T-helper 17 cell (primary cell): ENCODE measurements at places on chromosomes 11 and 22.

GRCh38 chr22:48686694-48687302 lies 1140.9 kb downstream of the BRD1 start:
- no peak for DNase-seq

DNA sequence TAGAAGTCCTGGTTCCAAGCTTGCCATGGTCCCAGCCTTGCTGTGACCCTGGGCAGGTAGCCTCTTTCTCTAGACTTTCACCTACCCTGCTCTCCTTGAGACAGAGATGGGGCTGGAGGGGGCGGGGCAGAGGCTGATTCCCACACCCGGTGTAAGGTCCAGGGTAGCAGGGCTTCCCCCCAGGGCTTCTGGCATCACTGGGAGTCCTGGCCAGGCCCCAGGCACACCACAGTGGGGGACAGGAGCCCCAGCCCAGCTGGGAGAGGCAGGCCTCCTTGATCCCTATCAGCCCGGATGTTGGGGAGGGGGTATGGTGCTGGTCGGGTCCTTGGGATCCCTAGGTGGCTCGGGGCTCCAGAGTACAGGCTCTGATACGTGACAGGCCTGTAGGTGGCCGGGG lies 1.7 kb upstream of the NUDT8 start:
- DNase-seq, result no peak

- no peak for DNase-seq
These were observed 17.9 kb downstream of the C1QTNF6 start for GRCh38 chr22:37169947-37170688.

DNA sequence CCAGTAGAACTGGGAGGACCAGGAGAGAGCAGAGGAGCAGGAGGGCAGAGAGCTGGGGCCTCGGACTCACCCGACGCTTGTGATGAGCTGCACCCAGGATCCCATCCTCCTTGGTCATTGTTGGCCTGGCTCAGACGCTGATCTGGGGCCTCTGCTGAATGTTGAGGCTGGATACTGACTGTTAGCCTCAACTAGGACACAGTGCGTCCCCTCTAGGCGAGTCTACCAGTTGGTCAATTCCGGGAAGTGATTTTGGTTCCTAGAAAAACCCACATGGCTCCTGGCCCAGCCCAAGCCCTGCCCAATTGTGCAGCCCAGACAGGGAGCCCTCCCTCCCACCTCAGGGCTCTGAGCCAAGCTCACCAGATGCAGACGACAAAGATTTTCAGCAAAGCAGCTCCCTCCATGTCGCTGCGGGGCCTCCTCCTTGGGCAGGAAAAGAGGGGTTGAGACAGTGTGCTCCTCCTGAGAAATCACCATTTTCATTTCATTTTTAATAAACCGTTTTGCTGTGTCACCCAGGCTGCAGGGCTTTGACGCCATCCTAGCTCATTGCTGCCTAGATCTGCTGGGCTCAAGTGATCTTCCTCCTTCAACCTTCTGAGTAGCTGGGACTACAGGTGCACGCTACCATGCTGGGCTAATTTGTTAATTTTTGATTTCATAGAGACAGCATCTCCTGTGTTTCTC lies at the start of gene APOL4:
APOL4 (minus strand) TSS at position 180 of the 690 bp plus-strand sequence; CDS start at position 105, 75 bp downstream.
- no peak for DNase-seq

GRCh38 chr11:82610671-82611070 lies 123.0 kb downstream of the FAM181B start:
- DNase-seq, result no peak

DNA sequence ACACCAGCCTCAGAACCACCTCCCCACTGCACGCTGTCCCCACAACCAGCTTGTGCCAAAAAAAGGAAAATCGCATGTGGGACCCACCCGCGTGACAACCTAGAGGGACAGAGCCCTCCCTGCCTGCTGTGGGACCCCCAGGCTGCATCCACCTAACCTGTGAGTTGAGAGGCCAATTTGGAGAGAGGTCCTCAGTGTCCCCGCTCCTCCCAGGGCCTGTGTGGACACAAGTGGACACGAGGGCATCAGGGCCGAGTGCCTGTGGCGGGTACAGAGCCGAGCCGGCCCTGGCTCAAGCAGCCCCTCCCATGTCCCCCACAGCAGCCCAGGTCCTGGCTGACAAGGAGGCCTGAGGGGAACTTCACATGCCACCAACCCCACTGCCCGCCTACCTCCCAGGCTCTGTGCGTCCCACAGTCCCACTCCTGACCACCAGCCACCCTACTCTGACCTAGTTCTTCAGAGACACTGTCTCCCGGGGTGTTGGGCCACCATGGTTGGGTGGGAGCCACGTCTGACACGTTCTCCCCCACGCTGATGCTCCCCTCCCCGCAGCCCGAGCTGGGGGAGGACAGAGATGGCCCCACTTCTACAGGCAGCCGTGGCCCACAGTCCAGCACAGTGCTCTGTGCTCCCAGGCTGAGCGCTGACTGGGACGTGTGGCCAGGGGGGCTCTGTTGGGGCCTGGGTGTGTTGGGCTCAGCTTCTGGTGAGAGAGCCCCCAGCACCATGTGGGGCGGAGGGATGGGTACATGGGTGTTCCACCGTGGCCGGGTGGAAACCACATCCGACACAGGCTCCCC lies 19.2 kb downstream of the SELENOO start:
- no peak for DNase-seq

DNA sequence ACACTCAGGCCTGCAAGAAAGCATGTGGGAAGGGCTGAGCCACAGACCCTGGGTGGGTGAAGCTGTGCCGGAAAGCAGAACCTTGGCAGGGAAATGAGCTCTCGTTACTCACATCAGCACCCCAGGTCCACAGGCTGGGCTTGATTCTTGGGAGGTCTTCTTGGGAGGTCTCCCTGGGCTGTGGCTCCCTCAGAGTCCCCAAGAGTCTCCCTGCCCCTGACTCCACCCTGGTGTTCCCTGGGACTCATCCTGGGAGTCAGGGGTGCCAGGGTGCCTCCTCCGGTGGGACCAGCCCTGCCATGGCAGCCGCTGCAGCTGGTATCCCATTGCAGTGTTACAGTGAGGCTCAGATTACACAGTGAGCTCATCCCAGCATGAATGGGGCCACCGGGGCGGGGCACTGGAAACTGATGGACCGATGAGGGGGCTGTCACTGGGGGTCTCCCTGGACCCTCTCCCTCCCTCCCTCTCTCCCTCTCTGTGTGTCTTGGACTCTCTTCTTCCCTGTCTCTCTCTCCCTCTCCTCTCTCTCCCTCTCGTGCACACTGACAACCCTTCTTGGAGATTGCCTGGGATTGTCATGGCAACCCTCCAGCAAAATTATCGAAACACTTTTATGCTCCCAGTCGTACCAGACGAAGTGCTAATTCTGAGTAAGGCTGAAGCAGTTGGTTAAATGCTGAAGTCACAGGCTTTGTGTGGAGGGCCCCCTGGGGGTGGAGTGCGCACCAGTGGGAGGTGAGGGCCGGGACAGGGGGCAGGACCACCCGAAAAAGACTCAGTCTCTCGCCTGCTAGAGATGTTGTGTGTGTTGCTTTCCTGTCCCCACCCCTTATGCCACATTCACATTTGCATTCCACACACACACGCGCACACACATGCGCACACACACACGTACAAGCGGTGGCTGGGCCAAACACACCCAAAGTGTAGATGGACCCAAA lies 8.6 kb upstream of the C11orf96 start:
- no peak for DNase-seq

GRCh38 chr22:42683578-42684283 lies 34.5 kb upstream of the CYB5R3 start:
- no peak for DNase-seq

DNA sequence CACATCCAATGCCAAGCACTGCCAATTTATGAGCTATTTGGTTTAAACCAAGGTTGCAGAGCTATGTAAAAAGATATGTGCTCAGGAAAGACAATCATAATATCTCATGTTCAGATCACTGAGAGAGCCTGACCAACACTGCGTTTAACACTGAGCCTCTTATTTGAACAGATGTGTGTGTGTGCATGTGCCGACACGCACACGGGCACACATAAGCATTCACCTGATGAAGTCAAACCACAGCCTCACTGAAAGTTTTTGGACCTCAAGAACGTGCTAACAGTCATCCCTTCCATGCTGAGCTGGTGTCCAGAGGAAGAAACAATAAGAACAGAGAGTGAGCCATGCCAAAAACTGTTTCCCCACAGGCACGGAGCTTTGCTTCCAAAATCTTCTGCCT lies 23.4 kb downstream of the HPS4 start:
- DNase-seq, result no peak

GRCh38 chr11:14342906-14343305 lies 16.1 kb downstream of the RRAS2 start:
- DNase-seq, result no peak

DNA sequence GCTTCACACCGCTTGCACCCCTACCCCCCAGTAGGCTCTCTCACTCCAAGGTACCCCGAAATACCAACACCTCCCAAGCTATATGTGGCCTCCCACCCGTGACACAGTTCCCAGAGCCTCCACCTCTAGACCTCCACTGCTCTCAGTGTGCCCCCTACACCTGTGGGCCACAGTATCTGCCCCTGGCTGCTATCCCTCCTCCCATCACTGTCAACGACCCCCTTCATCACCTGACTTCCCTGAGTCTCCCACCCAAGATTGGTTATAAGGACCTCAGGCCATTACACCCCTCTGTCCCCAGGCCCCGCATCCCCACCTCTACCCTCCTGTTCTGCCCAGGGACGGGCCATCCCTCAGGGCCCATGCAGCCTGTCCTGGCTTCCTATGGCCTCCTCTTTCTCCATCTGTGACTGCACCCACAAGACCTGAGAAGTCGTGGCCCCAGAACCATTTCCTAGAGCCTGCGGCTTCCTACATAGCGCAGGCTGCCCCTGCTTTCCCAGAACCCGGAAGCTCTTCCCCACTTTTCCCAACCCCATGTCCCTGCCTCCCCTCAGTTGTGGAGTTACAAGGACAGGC lies 734 bp downstream of the ACR start:
- no peak for DNase-seq

- no peak for DNase-seq
These were observed 3.6 kb downstream of the C11orf86 start for GRCh38 chr11:66978717-66979116.

DNA sequence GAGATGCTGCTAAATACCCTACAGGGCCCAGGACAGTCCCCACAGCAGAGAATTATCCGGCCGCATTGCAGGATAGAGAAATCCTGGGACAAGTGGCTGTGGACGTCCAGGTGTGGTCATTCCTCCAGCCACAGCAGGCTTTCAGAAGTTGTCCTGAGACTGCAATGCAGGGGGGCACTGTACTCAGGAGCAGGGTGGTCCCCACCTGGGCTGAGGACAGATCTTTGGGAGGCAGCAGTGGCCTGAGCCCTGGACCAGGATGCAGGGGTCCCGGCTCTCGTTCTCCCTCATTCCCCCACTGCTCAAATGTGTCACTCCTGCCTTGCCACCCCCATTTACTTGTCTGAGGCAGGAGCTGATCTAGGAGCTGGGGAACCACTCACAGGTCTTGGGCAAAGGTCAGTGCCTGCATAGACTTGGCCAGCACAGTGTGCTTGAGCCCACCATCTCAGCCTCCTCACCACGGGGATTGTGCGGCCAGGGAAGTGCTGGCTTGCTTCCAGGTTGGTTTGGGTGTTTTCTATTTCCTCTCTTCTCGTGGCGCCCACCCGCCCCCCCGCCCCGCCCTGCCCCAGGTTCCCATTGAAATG lies 15.3 kb downstream of the LINC01488 start:
- no peak for DNase-seq

DNA sequence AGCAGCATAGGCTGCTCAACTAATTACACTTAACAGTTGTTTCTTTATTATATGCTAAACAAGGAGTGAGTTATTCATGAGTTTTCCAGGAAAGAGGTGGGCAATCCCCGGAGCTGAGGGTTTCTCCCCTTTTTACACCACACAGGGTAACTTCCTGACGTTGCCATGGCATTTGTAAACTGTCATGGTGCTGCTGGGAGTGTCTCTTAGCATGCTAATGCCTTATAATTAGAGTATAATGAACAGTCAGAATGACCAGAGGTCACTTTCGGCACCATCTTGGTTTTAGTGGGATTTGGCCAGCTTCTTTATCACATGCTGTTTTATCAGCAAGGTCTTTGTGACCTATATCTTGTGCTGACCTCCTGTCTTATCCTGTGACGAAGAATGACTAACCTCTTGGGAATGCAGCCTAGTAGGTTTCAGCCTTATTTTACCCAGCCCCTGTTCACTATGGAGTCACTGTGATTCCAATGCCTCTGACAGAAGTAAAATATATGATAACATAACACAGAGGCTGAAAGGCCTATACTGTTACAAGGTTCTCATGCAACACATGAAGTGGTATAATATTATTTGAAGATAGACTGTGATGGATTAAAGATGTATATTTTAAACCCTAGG lies 41.3 kb upstream of the RDX start:
- DNase-seq, result no peak

GRCh38 chr11:120129570-120129969 lies 8.3 kb downstream of the TRIM29 start:
- DNase-seq, result no peak

GRCh38 chr22:49141761-49142160 lies 685.9 kb downstream of the BRD1 start:
- no peak for DNase-seq

GRCh38 chr11:78031629-78032028 lies 8.6 kb upstream of the KCTD14 start:
- no peak for DNase-seq

DNA sequence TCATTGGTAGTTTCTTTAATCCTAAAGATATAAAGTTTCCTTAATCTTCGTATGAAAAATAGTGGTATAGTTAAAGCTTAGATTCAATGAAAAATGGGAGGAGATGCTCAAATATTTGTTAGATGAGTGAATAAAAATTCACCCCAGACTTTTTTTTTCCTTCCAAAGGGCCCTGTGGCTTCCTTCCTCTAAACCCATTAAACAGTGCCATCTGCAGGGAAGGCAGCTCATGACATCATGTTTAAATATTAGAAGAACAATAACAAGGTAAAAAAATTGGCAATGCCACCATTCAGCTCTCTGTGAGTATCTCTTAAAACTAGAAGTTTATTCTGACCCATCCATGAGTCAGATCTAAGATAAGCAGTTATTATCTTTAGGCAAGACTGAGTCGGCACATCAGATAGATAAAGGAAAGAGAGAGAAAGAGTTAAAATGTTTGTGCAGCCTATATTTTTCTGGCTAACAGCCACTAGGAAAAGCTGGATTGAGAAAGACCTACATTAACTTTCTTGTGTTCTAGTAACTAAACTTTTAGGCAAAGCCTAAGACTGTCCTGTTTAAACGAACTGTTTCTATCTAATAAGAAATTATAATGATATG lies 19.1 kb upstream of the OOSP1 start:
- DNase-seq, result no peak

- no peak for DNase-seq
These were observed 35.7 kb upstream of the LRRC10B start for GRCh38 chr11:61472868-61473267.

DNA sequence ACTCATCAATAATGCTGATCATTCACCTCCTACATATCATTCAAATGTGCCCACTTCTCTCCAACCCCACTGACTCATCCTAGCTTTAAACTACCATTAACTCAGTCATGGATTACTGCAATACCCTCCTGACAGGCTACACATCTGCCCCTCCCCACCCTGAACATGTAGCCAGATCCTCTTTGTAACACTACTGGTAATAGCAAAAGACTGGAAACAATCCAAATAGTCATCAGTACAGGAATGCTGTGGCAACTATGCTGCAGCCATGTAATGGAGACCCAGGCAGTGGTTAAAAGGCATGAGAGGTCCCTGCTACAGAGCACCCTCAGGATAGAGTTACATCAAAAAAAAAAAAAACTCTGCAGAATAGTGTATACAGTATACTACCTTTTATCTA lies 16.6 kb downstream of the SLC43A3 start:
- DNase-seq, result no peak
